ENCODE measurements at places on chromosomes 1 and 21.

DNA sequence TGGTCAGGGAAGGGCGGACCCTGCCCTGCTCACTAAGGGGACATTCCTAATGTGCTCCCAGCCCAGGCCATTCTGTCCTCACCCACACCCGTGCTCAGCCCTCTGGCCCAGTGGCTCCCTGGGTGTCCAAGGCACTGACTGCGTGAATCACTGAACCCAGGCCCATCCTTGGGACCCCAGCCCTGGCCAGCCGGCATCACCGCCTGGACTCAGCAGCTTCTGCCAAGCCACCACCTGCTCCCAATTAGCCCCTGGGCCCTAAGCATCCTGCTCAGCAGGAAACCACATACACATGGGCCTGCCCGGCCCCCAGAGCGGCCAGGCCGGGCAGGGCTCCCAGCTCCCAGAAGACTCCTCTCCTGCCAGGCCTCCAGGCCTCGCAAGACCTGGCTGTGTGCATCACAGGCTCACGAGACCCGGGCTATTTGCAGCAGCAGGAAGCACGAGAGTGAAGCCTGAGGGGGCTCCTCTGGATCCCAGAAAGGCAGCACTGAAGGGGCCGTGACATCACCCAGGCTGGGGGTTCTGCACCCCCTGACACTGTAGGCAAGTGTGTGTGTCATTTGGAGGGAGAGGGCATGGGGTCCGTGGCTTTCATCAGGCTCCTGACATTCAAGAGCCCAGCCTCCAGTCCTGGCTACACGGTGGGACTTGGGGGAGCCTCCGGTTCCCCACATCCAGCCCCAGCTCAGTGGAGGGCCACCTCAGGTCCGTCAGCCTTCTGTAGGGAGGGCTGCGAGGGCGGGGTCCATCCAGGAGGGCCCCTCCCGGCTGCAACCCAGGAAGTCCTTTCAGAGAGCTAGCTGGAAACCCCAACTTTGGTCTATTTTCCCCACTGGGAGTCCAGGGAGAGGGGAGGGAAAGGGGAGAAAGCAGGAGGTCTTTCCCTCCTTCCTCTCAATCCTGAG is 1.6 kb downstream of the MFAP2 start:
- H3K36me3 ChIP-seq: no peaks in the 10 kb centered on the region
- H3K27ac ChIP-seq: no peak overlapping the region
- H3K4me1 ChIP-seq: peaks cover 10% of the 10 kb centered on the region
- H3K4me3 ChIP-seq: no peak overlapping the region
- H3K27me3 ChIP-seq: no peaks in the 10 kb centered on the region

- H3K4me1 ChIP-seq: peaks cover 26% of the 10 kb centered on the region
- H3K27me3 ChIP-seq: no peaks in the 10 kb centered on the region
- no peaks in the 10 kb centered on the region for H3K36me3 ChIP-seq
- no peak overlapping the region for H3K4me3 ChIP-seq
Observed at GRCh38 chr1:78170859-78171258, 125.1 kb downstream of the GIPC2 start.

GRCh38 chr1:89725011-89725370 is 92.1 kb downstream of the LRRC8C start:
- H3K27me3 ChIP-seq: no peaks in the 10 kb centered on the region
- no peak overlapping the region for H3K4me3 ChIP-seq
- H3K27ac ChIP-seq: peak overlapping the region; percentile 70
- no peaks in the 10 kb centered on the region for H3K36me3 ChIP-seq
- H3K4me1 ChIP-seq: peaks cover 25% of the 10 kb centered on the region
- no peak for DNase-seq

- H3K27ac ChIP-seq: no peak overlapping the region
- H3K4me1 ChIP-seq: no peaks in the 10 kb centered on the region
- DNase-seq: no peak
- H3K36me3 ChIP-seq: no peaks in the 10 kb centered on the region
Observed at GRCh38 chr1:160797271-160797709, 1.3 kb downstream of the LY9 start.

- no peak for DNase-seq
- H3K4me3 ChIP-seq: no peak overlapping the region
- no peaks in the 10 kb centered on the region for H3K27me3 ChIP-seq
Observed at GRCh38 chr21:36255663-36256062, 64.3 kb upstream of the MORC3 start.

GRCh38 chr1:12142891-12143630 is 23.7 kb upstream of the TNFRSF1B start:
- H3K27ac ChIP-seq: peak overlapping the region; percentile 59
- no peaks in the 10 kb centered on the region for H3K36me3 ChIP-seq
- DNase-seq: no peak
- no peak overlapping the region for H3K4me3 ChIP-seq
- no peaks in the 10 kb centered on the region for H3K27me3 ChIP-seq
- H3K4me1 ChIP-seq: peaks cover 12% of the 10 kb centered on the region

- no peaks in the 10 kb centered on the region for H3K36me3 ChIP-seq
- DNase-seq: no peak
- no peaks in the 10 kb centered on the region for H3K27me3 ChIP-seq
- H3K4me3 ChIP-seq: no peak overlapping the region
- H3K27ac ChIP-seq: no peak overlapping the region
- peaks cover 5% of the 10 kb centered on the region for H3K4me1 ChIP-seq
Observed at GRCh38 chr1:162094271-162094670, 24.8 kb downstream of the NOS1AP start.

DNA sequence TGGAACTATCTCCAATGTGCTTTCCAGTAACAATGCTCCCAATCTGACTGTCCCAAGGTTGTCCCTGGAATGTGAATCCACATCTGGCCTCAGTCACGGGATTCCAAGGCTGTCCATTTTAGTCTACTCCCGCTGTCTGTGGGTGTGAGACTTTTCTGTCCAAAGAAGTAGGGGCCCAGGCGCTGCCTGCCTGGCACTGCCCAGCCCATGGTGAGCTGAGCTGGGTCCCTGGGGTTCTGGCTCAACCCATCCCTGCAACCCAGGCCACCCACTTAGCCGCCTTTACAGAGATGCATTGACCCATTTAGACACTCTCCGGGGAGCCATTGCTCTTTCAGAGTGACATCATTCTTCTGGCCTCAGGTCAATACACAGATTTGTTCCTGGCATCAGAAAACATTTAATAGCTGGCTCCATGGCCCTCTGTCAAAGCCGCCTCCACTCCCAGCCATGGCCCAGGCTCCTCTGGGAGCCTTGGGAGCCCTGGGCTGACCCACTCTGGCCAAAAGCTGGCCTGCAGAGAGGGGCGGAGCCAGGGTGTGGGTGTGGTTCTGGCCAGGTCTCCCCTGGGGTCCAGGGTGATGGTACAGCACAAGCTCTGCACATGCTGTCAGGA is 47.2 kb upstream of the PAX7 start:
- no peaks in the 10 kb centered on the region for H3K4me1 ChIP-seq
- peaks cover 8% of the 10 kb centered on the region for H3K27me3 ChIP-seq
- no peak overlapping the region for H3K27ac ChIP-seq
- H3K4me3 ChIP-seq: no peak overlapping the region
- no peak for DNase-seq

Measured in RWPE2 (cell line).